Activated naive CD4-positive, alpha-beta T cell treated with anti-CD3 and anti-CD28 coated beads, Interleukin-2, amount 10 ng/mL, durations not matched to agents 5 hours and 36 hours (primary cell): ENCODE measurements at places on chromosomes 1 and 21. TPM values are rescaled to one million over a fixed set of nuclear protein-coding genes. Genes with fewer than 3 reads are reported as not detected.

The EPB41 gene
- 163 TPM for total RNA-seq

The ESRRG gene
- not detected for total RNA-seq

The GPR61 gene
- 0.50 TPM for total RNA-seq

The EEIG2 gene
- total RNA-seq = 12.7 TPM

The FAM43B gene
- total RNA-seq = not detected

The KIF14 gene
- total RNA-seq = 25.1 TPM

The ERVH48-1 gene
- total RNA-seq = 4.0 TPM

The E2F2 gene
- total RNA-seq = 54.5 TPM

The GJB3 gene
- total RNA-seq = not detected

The LRIG2 gene
- 10.7 TPM for total RNA-seq

The RGS13 gene
- total RNA-seq = not detected

The PSRC1 gene
- total RNA-seq = 21.9 TPM

The WNT2B gene
- not detected for total RNA-seq

The CLIC6 gene
- total RNA-seq = not detected

The BOLA1 gene
- 20.8 TPM for total RNA-seq

The TCEANC2 gene
- total RNA-seq = 11.7 TPM

The CCDC27 gene
- not detected for total RNA-seq

The CFH gene
- total RNA-seq = 1.7 TPM

The FAM131C gene
- total RNA-seq = 2.4 TPM

The MATN1 gene
- total RNA-seq = not detected

The KIF1B gene
- 11.5 TPM for total RNA-seq

The TOMM20 gene
- total RNA-seq = 99.8 TPM
